Dorsolateral prefrontal cortex (tissue), 122 donors: ENCODE measurements at places on chromosomes 7 and 10. TPM values are rescaled to one million over a fixed set of nuclear protein-coding genes. Genes with fewer than 3 reads are reported as not detected.
A peak's percentile ranks its signal among the peaks of the same experiment; 100 is the strongest.

DNA sequence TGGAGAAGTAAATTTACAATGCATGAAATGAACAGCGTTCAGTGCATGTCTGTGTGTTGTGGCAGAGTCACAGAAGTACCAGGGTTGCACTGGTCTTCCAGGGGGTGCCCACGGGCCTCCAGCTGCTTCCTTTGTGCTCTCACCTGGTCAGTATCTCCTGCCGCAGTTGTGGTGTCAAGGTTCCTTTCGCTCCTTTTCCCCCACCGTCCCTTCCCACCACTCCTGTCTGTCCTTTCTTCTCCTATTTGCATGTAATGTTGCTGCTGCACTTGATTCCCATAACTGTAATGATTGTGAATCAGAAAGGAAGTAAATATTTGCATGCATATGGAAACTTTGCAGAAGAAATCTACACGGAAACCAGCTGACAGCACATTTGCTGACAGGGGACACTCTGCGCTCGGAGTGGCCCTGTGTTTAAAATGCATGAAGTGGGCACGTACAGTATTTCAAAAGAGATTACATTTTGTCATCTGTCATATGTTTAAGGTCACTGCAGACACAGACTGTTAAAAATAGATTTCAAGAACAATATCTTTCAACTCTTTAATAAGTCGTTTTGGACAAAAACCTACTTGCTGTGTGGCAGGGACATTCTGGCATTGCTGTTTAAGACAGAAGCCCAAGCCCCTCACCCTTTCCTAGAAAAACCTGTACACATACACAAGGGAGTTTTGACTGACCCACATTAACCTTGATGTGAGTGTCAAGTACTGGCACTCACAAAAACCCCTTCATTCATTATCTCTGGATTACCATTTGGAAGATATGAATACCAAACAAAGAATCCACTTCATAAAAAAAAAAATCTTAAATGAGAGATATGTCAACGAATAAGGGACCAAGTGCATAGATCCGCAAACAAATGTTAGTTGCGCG lies 336.7 kb upstream of the KLF6 start:
- no peak for DNase-seq

The OR2A42 gene
- total RNA-seq = not detected

DNA sequence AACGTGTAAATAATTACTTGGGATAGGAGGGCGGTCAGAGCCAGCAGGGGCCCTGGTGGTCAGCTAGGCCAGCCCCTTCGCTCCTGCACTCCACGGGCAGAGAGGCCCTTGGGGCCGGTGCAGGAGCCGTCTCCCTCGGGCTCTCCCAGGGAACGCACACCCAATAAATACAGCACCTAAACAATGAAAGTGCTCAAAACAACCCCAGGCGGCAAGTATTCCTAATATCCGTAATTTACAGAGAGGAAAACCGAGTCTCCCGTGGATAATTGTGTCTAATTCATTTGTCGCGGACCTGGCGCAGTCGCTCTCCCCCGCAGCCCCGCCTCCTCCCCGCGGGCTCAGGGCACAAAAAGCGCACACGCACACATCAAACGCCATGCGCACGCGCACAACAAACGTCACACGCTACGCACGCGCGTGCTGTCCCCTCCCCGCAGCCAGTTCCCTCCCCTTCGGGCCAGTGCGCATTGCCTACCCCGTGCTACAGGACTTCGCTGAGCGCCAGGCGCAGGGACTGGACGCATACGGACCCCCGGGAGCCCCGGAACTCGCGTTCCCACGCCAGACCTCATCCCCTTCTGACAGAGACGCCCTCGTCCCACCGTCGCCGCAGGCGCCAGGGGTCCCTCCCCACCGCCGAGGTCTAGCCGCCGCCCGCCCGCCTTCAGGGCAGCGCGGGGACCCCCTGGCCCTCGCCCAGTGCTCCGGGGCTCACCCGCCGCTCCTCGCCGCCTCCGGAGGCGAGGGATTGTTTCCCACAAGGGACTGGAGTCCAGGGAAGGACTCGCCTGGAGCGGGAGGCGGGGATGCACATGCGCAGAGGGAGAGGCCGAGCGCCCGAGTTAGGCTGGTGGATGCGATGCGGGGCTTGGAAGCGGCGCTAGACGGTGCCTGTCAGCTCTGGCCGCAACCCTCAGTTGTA lies at the start of gene ZNF248:
ZNF248 (minus strand) TSS at position 324 of the 925 bp plus-strand sequence. CDS start 1,300 bp downstream, outside the sequence.
- peak; percentile 92 for DNase-seq

The SLF2 gene
- total RNA-seq = 43.8 TPM

The GFRA1 gene
- 13.6 TPM for total RNA-seq

GRCh38 chr7:134963036-134963435 lies 23.3 kb upstream of the AGBL3 start:
- DNase-seq = no peak

DNA sequence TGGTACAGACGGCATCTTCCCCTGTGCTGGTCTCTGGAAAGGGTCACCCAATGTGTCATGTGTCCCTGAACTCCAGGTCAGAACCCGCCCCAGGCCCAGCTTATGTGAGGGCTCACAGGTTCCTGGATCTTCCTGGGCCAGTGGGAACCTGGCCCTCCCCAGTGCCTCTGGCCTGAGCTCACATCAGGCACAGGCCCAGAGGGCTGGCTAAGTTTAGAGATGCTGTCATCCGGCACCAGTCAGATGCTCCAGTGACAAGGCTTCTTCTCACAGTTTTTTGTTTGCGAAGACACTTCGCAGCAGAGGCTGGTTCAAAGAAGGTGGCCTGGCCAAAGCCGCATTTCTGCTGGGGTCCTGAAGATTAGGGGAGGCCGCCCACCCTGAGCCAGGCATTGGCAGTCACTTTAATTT lies 11.8 kb downstream of the CAMK2B start:
- DNase-seq = no peak

DNA sequence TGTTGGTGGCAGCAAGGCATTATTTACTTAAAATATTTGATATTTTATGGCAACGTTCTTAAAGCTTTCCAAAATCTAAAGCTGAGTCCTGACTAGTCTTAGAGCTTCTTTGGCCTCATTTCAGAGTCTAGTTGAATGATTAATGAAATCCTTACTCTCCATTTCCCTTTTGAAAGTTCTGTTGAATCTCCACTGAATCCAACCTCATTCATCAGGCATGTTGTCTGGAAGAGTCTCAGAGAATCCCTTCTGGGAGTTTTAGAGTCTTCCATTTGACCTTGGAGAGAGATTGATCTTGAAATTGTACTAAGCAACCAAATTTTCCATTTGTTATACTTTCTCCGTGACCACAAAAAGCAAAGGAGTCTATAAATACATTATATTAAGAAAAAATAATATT lies 198.5 kb upstream of the TMEM196 start:
- no peak for DNase-seq

GRCh38 chr7:100059251-100059739 lies 9.7 kb downstream of the ZSCAN21 start:
- no peak for DNase-seq

DNA sequence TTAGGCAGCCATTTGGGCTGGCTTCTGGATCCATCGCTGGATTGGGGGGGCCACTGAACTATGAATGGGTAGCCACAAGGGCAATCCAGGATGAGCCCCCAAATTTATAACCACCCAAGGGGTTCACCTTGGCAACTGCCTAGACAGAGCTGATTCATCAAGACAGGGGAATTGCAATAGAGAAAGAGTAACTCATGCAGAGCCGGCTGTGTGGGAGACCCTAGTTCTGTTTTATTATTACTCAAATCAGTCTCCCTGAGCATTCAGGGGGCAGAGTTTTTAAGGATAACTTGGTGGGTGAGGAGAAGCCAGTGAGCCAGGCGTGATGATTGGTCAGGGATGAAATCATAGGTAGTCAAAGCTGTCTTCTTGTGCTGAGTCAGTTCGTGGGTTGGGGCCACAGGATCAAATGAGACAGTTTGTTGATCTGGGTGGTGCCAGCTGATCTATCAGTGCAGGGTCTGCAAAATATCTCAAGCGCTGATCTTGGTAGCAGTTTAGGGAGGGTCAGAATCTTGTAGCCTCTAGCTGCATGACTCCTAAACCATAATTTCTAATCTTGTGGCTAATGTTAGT lies 57.9 kb downstream of the DNAJB9 start:
- no peak for DNase-seq

The CPXM2 gene
- 2.7 TPM for total RNA-seq

The MYL10 gene
- not detected for total RNA-seq

The MTG1 gene
- total RNA-seq = 50.8 TPM

DNA sequence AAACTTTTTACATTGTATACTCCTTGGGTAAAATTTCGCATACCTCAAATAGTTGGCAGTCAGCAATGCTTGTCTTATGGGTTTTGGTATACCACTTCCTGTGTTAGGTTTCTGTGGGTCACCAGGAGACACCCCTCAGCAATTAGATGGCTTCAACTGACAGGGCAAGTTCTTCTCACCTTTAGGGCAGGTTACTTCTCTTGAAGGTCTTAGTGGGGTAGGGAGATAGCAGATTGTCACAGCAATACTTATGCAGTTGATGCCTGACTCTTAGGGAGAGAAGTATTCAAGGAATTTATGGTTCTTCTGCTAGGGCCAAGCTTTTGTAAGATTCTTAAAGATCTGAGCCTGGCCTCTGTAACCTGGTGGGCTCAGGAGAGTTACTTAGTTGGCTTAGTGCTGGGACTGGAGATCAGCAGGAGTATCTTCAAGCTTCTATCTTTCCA lies 42.9 kb downstream of the MKLN1 start:
- DNase-seq = no peak

DNA sequence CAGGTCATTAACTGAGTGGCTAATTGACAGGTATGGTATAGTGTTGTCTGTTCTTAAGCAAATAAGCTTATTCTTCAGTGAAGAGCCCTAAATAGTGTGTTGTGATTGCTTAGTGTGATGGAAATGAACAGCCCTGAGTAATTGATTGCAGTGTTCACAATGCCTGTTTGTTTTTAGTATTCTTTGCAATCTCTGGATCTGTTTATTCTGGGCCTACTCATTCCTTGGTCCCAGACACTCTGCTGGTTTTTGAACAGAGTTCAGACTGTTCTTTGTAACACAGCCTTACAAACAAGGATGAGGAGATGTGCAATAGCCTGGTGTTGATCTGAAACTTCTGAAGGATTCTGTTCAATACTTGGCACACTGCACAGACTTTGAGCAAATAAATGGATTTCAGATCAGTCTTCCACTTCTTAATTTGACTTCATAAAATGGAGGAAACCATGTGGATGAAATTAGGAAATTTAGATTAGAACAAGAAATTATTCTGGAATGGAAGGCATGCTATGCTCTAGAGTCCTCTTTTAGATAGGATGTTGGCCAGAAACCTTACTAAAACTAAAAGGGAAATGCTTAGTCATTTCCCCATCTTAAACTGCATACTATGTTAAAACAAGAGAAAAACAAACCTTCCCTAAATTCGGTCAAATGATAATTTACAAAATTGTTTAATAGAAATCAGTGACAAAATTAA lies 444.2 kb upstream of the SEMA3D start:
- no peak for DNase-seq

GRCh38 chr7:22909917-22910316 lies 87.3 kb upstream of the TOMM7 start:
- no peak for DNase-seq
